ENCODE measurements at places on chromosomes 1 and 21.

DNA sequence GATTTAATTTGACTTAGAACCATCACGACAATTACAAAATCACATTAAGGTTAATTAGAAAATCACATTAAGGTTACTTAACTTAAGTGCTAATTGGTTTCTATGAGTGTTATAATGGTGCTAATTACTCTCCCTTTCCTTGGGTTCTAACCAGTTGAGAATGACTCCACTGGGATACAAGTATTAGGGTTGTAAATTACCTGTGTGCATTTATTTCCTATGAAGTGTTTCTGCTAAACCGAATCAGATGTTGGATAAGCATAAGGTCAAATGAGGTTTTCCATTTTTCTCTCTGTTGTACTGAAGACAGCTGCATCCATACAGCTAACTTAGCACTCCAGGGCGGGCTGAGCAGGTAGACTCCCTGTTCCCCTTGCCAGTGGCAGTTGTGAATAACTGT, 610.3 kb upstream of the TMPRSS15 start:
- no peak for DNase-seq

GRCh38 chr1:109214695-109215623, 1.2 kb downstream of the SARS1 start:
- no peak for DNase-seq

- DNase-seq: no peak
Observed at GRCh38 chr1:224622831-224623230, 6.7 kb downstream of the CNIH3 start.

GRCh38 chr1:205369701-205370123, 13.0 kb upstream of the KLHDC8A start:
- no peak for DNase-seq

- no peak for DNase-seq
Observed at GRCh38 chr1:175317779-175318178, 125.2 kb upstream of the KIAA0040 start.

- no peak for DNase-seq
Observed at GRCh38 chr21:45299026-45299863, 11.6 kb upstream of the POFUT2 start.
